ENCODE measurements at places on chromosomes 7 and 10.

DNA sequence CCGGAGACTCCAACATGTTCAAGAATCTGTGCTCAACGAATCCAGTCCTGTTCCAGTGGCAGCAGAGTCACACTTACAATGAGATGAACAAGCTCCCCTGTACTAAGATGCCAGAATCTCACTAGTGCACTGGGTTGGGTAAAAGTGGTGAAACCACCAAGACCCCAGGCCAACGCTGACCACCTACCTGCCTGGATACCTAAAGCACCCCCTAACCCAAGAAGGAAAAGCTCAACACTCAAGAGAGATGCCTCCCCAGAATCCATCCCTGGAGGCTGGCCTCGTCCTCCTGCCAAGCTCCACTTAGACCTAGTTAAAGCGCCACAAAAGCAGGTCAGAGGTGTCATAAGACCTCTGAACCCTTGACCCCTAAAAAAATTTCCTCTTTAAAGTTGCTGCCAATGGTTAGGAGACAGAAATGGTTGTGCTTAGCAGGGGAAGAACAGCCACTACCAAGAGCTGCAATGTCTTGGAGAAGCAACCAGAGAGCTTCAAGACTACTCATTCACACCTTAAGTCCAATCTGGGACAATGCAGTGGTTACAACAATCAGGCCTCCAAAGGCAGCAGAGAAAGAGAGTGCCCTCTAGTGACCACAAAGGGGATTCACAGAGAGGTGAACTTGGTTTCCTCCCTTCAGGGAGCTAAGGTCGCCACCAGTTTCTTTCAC lies 94.6 kb upstream of the MACROH2A2 start:
- no peak for DNase-seq

DNA sequence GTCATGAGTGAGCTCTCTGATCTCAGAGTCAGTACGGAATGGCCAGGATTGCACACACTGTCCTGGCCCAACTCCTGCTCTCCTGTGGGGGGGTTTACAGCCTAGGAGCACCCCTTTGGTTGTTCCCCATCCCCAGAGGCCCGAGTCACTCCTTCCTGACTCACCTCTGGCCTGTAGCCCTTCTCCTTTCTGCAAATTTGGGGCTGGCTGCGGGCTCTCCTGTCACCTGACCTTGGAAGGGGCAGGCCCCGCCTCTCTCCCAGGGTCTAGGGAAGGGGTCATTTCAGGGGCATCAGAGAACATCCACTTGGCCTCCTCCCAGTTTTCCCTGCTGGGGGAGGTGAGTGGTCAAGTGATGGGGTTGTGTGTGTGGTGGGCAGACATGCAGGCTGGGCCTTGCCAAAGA lies 1.7 kb downstream of the NYAP1 start:
- DNase-seq, result no peak

DNA sequence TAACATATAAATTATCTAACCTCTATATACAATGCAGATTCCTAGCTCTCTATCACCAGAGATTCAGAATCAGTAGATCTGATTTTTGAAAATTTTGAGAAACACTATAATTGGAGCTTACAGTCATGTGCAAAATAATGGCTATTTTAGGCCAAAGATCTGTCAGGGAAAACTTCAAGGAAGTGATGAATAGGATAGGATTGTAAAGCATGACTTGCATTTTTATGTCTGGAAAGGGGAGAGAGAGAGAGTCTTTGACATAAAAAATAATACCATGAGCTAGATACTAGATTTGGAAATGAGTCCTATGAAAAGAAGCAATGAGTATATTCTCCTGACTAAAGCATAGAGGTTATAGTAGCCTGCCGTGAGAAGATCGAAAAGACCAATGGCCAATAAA lies 181.1 kb downstream of the SDHAF3 start:
- no peak for DNase-seq

DNA sequence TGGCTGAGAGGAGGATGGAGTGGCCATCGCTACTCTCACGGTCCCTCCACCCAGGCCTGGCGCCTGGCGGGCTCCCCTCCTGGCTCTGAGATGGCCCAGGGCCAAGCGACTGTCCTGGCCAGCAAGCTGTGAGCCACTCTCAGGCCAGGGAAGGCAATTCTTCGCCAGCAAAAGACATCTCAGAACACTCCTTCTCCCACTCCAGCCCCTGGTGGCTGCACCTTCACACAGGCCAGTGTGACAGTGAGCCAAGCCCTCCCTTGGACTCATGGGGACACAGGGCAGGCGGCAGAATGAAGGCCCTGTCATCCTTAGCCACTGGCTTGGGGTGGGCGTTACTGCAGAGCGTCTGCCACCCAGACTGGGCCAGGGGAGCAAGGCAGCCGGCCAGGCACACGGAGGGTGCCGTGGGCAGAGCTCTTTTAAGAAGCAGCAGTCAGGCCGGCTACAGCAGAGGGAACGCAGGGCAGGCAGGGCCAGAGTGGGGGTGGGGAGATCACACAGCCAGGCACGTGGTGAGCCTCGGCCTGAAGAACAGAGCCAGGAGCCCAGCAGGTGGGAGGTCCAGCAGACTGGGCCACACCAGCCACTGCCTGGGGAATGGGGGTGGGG lies 14.4 kb downstream of the STK32C start:
- no peak for DNase-seq

DNA sequence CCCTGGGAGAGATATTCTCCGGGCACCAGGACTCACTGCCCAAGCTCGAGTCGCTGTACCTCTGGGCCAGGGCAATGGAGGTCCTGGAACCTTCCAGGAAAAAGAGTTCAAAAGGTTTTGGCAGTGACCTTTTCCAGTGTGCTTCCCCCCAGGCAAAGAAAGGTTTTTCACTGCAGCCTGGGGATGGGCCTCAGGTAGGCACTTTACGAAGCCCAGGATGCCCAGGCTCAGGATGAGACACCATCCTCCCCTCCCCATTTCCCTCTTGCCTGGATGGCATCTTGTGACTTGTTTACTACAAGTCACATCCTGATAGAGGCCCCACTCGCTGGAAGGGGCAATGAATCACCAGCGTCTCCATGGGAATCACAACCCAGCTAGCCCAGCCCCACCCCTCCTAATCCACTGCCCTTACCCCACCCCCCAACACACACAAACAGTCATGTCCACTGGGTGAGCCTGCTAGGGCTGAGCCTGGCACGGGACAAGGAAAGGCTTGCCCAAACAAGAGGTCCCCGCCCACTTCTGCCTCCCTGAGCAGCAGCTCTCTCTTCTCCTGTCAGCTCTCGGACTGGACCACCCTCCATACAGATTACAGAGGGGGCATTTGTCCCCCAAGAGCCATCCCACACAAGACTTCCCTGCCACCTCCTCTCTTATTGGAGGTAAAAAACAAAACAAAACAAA lies 93.8 kb upstream of the SMNDC1 start:
- DNase-seq, result no peak

GRCh38 chr7:107940951-107941350 lies 50.0 kb downstream of the DLD start:
- no peak for DNase-seq

DNA sequence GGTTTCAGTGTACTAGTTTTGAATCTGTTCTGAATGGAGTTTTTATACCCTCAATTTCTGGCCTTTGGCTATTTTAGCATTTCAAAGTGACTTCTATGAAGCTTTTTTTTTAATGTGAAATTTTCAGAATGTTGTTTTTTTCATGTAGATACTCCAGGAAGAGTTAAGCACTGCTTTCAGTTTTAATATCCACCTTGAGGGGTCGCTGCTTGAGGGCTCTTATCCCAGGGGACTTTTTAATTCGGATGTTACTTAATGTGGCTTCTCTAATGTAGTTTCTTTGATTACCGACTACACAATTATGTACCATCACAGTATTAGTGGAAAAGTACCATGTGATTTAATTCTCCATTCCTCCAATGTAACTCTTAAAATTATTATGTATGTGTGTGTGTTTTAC lies 5.2 kb downstream of the IFIT5 start:
- no peak for DNase-seq

- DNase-seq, result no peak
Measured at GRCh38 chr10:107433605-107434004, 269.1 kb upstream of the SORCS1 start.

GRCh38 chr7:684416-684815 lies 42.1 kb upstream of the DNAAF5 start:
- DNase-seq, result no peak

DNA sequence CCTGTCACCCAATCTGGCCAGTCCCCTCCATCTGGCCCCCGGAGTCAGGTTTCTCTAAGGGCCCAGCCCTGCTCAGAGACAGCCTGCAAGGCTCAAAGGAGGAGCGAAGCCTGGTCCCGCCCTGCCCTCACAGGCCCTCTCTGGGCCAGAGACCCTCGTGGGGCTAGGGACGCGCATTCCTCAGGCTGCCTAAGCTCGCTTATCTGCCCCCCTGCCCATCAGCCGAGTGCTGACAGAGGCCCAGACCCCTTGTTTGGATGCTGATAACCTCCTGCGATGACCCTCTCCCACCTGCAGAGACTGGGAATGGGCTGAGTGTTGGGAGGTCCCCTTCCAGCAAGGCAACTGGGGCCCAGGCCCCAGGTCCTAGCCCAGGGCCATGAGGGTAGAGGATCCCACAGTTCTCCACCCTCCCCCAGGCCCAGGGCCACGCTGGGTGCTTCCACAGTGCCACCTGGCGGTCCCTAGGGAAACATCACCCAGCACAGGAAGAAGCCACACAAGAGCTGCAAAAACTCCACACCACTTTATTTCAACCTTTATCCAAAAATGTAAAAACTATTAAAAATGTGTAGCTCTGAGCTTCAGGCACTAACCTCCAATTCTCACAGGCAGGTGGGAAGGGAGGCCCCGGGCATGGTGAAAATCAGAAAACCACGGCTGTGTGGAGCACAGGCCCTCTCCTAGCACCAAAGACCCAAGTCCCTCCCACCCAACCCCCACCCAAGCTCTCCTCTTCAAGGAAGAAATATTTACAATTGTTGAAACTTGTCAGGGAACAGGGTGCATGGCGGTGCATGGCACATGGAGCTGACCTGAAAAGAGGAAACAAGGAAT lies 2.2 kb downstream of the NPM3 start:
- DNase-seq, result peak; percentile 69

GRCh38 chr10:130246113-130246512 lies 109.9 kb downstream of the GLRX3 start:
- DNase-seq, result no peak

- peak; percentile 39 for DNase-seq
Measured at GRCh38 chr7:5282543-5283316, at the start of gene SLC29A4. SLC29A4 (plus strand) TSS chr7:5282943; CDS start chr7:5287817, 4,874 bp downstream.

DNA sequence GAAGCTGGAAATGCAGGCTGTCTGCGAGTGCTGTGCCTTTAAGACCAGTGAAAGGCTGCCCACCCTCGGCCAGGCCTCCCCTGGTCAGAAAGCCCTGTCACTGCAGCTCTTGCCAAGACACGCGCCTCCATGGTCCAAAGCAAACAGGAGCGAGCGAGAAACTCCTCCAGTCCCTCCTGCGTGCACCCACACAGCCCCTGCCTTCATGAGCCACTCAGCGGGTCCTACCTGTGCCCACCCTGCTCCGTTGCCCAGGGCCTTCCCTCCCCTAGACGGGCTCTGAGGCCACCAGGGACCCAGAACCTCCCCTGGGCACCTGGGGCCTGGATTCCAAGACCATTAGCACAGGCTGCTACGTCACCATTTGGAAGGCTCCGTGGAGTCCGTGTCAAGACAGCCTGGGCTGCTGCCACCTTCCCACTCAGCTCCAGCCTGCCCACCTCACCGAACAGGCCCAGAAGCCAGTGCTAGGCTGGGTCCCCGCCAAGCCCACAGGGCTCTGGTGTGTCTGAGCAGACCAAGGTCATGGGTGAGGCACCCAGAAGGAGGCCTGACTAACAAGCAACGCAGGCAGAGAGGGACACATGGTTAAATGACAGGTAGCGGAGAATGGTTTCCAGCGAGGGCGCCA lies 144.5 kb downstream of the NEURL1 start:
- DNase-seq, result no peak

GRCh38 chr7:151382079-151382885 lies 27.6 kb downstream of the WDR86 start:
- DNase-seq, result no peak

- DNase-seq, result no peak
Measured at GRCh38 chr10:12811826-12812225, 189.7 kb downstream of the CCDC3 start.

GRCh38 chr10:108913300-108913699 lies 1010.0 kb downstream of the XPNPEP1 start:
- DNase-seq, result no peak

- no peak for DNase-seq
Measured at GRCh38 chr10:123554656-123555055, 111.5 kb upstream of the GPR26 start.

DNA sequence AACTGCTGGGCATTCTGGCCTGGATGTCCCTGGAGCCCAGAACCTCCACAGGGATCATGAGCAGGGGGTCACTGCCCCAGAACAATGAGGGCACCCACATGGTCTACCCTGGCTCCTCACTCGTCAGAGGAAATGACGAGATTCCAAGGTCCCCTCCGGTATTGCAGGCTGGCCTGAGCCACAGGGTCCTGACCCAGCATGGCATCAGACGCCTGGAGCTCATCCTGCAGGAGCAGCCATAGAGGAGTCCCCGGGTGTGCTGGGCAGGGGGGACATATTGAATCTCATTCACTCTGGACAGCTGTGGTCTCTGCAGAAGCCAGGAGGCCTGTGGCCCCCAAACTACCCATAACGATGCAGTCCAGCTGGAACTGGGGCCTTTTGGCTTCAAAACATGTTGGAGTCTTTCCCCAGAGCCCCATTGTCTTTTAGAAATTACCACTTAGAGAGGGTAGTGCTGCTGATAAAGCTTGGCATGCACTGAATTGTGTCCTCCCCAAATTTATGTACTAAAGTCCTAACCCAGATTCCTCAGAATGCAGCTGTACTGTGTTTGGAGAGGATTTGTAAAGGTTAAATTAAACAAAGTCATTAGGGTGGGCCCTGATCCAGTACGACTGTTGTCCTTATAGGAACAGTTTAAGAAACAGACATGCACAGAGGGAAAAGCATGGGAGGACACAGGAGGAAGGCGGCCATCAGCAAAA lies 27.7 kb downstream of the ANXA8 start:
- no peak for DNase-seq

DNA sequence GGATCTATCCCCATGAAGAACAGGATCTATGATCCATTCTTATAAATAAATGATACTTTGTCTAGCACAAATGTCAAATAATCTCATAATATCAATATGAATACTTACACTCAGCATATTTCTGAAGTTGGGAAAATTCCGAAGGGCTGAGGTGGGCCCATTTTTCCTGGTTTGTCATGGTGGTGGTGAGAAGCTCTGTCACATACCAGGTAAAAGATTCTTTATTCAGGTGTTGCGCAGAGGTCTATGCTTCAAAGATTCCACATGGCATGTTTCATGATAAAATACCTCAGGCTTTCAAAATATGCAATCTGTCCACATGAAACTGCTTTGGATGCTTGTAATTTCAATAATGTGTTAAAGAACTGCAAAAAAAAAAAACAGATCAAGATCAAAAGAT lies 61.5 kb downstream of the DGKB start:
- DNase-seq, result no peak
